ENCODE measurements at places on chromosomes 7 and 10.
A peak's percentile ranks its signal among the peaks of the same experiment; 100 is the strongest.

DNA sequence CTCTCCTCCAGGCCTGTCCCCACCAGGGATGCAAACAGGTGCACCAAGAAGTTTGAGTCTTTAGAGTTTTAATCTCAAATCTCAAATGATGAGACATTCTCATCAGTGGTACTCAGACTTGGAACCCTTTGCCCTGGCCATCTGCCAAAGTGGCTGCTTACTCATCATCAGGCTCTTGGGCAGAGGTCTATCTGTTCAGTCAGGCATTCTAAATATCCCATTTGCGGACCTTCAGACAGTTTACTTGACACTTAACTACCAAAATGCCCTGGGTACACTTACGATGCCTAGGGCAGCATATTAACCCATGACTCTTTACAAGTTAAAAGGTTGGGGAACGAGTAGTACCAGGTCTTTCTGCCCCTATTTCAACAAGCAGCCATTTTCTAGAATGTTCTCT is 61.2 kb upstream of the YAE1 start:
- no peak overlapping the region for H3K4me3 ChIP-seq
- no peak for DNase-seq
- H3K27ac ChIP-seq, result no peak overlapping the region

GRCh38 chr10:45136256-45136655 is 135.5 kb downstream of the ZNF22 start:
- DNase-seq, result no peak
- H3K27ac ChIP-seq, result no peak overlapping the region
- no peak overlapping the region for H3K4me3 ChIP-seq
- no peaks in the 10 kb centered on the region for H3K27me3 ChIP-seq
- no peaks in the 10 kb centered on the region for H3K4me1 ChIP-seq

- H3K4me3 ChIP-seq, result no peak overlapping the region
- H3K27ac ChIP-seq, result no peak overlapping the region
- no peaks in the 10 kb centered on the region for H3K27me3 ChIP-seq
- no peak for DNase-seq
Measured at GRCh38 chr10:77079592-77080300, 557.9 kb downstream of the KCNMA1 start.

- H3K27me3 ChIP-seq, result peaks cover 95% of the 10 kb centered on the region
- H3K4me3 ChIP-seq, result peak overlapping the region; percentile 20
- H3K27ac ChIP-seq, result no peak overlapping the region
- DNase-seq, result no peak
Measured at GRCh38 chr10:101287183-101287996, 58.1 kb upstream of the LBX1 start.

GRCh38 chr10:17199351-17199804 is 2.1 kb downstream of the TRDMT1 start:
- no peaks in the 10 kb centered on the region for H3K36me3 ChIP-seq
- no peaks in the 10 kb centered on the region for H3K27me3 ChIP-seq
- peak overlapping the region; percentile 87 for H3K4me3 ChIP-seq
- H3K4me1 ChIP-seq, result peaks cover 48% of the 10 kb centered on the region

- no peak for DNase-seq
- no peaks in the 10 kb centered on the region for H3K36me3 ChIP-seq
- no peak overlapping the region for H3K27ac ChIP-seq
- H3K27me3 ChIP-seq, result no peaks in the 10 kb centered on the region
Measured at GRCh38 chr7:37211097-37211880, 237.4 kb downstream of the ELMO1 start.

DNA sequence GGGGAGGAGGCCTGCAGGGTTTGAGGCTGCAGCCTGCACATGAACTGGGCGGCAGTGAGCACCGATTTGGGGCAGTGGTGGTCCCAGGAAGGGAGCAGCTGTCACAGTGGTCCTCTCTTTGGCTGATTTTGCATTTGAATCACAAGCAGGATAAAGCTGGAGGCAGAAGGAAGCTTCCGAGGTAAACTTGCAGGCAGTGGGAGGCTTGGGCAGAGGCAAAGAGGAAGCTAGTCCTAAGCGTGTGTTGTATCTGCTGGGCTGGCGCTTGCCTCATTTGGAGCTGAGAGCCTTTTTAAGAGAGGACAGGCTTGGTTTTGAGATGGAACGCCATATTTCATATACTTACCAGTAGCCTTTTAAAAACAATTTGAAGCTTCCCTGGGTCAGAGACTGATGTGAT is 177.2 kb upstream of the PODXL start:
- H3K27ac ChIP-seq, result no peak overlapping the region
- no peak overlapping the region for H3K4me3 ChIP-seq
- no peak for DNase-seq
- no peaks in the 10 kb centered on the region for H3K27me3 ChIP-seq
- no peaks in the 10 kb centered on the region for H3K36me3 ChIP-seq

DNA sequence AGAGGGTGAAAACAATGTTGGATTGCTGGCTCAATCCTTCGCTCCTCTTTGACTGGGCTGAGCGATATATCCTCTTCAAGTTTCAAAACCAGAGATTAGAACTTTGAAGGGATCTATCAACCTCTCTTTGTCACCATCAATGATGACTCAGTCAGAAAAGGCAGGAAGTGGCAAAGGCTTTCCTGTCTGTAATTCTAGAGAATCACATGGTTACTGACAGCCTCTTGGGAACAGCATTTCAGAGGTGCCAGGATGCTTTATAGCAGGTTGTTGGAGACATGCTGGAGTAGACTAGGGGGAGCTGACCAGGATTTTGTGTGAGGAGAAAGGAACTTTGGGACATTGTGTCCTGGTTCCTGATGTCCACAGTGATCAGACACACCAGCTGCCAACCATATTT is 81.3 kb downstream of the PRKCQ start:
- peaks cover 19% of the 10 kb centered on the region for H3K36me3 ChIP-seq
- DNase-seq, result no peak
- no peak overlapping the region for H3K27ac ChIP-seq
- no peaks in the 10 kb centered on the region for H3K4me1 ChIP-seq

DNA sequence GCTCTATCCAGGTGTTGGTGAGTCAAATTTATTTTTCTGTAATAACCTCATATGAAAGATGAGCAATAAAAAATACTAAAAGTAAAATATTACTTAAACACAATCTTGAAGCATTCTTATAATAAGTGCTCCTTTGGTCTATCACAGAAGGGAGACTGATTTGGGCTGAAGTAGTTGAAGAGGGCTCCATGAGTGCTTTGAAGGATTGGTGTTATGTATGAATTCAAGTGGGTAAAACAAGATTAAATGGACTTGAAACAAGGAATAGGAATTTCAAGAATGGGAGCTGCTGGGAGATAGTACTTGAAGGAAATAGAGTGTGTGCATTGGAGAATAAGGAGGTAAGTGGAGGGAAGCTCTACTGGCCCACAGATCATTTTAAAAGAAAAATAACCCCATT is 7.3 kb upstream of the OR2A2 start:
- H3K27me3 ChIP-seq, result no peaks in the 10 kb centered on the region
- H3K4me1 ChIP-seq, result no peaks in the 10 kb centered on the region
- H3K27ac ChIP-seq, result no peak overlapping the region
- no peaks in the 10 kb centered on the region for H3K36me3 ChIP-seq
